Effector CD4-positive, alpha-beta T cell (primary cell): ENCODE measurements at places on chromosomes 1 and 21.

DNA sequence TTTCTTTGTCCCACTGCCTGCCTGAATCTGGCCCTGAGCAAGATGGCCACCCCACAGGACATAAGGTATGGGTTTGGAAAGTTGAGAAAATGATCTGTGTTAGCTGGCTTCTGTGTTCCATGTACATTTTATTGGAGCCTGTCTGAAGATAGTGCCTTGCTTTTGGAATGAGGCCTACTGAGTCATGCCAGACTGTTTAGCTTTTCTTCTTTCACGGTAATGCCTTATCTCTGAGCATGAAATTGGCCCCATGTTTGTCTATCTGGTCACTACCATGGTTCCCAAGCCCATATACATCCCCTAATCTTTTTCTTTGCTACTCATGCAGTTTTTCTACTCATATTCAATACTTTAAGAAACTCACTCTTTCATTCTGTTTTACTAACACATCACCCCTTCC lies 85.1 kb upstream of the LMO4 start:
- no peak for DNase-seq

DNA sequence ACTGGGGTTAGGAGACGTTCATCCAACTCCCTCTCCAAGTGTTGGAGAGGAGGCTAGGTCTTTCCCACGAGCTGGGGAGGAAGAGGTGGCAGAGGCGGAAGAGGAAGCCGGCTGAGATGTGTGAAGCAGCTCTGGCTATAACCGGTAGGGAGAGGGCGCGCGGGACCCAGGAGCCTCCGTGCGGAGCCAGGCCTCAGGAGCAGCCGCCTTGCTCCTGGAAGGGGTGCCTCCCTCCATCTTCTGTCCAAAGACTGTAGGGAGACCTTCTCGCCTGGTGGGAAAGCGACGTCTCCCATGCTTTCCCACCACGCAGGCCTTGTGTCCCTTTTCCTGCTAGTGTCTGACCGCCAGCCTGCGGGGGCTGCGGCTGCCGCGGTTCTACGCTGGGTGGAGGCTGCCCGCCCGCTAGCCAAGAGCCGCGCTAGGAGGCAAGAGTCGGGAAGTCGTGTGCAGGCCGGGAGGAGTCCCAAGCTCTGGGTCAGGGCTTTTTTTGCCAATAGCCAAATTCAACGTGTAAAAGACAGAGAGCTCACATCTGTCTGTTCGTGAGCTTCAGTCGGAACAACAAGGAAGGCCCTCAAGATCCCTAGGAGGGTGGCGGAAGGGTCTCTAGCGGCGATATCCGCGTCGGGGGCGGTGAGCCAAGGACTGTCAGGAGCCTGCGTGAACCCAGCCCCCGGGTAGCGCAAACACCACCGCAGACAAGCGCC lies 8.4 kb upstream of the NBPF11 start:
- DNase-seq, result no peak

DNA sequence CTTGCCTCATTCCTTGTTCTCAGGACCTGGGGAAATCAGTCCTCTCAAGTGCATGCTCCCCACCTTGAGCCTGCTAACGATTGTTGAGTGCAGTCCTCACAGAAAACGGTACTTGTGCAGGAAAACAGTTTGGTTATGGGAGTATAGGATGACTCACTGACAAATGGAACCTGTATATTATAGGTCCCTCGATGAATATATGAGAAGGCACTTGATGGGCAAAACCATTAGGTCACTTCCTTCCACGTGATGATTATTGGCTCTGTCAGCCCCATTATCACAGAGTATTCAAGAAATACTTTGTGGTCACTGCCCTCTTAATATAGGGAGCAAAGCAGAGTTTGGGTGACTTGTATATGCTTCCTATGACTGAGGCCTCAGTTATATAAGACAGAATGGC lies 6.2 kb downstream of the CCDC17 start:
- no peak for DNase-seq

DNA sequence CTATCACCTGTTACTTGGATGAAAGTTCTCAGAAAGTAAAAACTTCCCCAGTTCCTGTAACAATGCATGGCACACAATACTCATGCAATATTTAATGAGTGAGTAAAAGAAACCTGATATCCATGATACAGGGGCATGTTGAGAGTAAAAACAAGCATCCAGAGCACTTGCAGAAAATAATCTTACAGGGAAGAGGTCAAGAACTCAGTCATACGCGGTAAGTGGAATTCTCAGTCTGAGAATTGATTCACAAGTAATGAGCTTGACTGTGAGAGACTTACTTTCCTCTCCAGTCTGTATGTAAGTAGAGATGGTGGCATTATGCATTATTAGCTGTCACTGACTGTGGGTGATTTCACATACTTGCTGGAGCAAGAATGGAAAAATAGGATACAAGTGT lies 976.9 kb downstream of the BRINP3 start:
- no peak for DNase-seq

DNA sequence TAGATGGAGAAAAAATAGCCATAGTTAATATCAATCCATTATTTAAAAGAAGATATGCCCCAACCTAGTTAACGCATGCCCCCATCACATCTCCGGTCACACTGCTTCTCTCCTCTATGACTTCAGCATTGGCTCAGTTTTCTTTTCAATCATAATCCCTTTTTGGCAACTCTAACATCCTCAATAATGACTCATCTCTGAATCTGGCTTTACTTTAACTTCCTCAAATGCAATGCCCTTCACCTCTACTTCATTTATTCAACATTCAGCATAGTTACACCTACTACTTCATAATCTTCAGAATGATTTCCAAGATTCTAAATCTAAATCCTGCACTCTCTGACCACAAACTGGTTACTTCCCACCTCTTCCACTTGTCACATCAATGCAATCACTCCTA lies 417.3 kb downstream of the USH2A start:
- no peak for DNase-seq

GRCh38 chr1:25619101-25619890 lies 2.7 kb downstream of the MAN1C1 start:
- DNase-seq, result peak; percentile 39

DNA sequence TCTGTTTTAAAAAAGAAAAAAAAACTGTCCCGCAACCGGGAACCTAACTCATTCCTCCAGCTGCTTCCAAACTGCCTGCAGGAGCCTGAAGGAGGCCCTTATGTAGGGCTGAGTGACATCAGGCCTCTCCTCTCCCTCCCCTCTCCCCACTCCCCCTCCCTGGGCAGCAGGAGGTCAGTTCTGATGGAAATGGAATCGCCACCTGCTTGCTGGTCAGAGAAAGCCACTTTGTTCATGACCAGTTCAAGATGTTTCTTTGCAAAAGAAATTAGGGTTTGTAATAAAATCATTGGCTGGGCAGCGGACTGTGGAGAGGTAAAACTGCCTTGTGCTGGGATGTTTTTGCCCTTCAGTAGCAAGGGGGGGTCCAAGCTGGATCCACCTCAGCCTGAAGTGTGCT lies at the start of gene MAP1LC3C:
Gene MAP1LC3C, minus strand, starts transcription at position 73 of the 400 bp plus-strand sequence. CDS start 90 bp downstream, outside the sequence.
- no peak for DNase-seq

DNA sequence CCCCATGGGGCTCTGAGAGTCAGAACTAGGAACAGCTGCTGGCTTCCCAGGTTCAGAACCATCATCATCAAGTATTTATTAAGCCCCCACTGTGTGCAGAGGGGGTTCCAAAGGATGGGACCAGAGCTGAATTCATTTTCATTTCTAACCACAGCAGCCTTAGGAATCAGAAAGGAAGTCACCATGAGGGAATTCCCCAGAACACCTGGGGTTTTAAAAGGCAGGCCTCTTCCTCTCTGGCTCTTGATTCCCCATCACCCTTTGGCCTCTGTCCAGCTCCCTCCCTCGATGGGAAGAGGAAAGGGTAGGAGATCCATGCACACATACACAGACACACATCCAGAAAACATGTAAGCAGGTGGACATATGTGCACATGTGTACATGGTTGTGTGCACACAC lies 1.3 kb upstream of the KCNN3 start:
- DNase-seq, result no peak

DNA sequence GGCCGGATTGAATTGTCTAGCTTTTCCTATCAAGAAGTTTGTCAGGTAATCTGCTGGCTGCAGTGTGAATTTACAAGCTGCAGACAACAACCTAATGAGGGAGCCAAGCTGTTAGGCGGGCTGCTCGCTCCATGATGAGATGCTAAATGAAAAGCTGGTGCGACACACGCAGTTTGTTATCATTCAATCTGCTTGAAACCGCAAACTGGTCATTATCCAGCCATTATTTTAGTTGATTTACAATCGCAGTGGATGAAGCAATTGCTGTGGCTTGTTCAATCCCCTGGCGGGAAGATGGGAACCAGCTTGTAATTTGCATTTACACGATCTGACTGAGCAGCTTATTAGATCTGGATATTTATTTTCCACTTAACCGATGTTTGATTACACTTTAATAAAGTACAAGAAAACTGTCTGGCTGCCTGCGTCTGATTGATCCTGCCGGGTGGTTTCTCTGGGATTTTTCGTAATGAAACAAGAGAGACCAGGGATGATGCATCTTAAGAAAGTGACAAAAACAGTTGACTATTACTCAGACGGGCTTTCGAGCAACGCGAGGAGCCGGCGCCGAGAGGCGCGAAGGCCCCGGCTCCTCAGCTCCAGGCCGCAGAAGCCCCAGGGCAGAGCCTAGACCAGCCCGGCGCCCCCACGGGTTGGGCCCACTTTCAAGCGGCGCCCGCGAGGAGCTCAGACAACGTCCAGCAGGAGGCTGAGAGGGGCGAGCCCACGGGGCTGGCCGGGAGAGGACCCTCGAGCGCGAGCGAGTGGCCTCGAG lies 118.0 kb upstream of the BARHL2 start:
- DNase-seq, result no peak

GRCh38 chr21:29382030-29382654 lies 83.4 kb downstream of the BACH1 start:
- DNase-seq, result no peak

- DNase-seq, result no peak
Observed at GRCh38 chr21:46096596-46097335, 1.1 kb upstream of the COL6A2 start.

GRCh38 chr1:159829273-159829634 lies 2.6 kb downstream of the SLAMF8 start:
- DNase-seq, result no peak

DNA sequence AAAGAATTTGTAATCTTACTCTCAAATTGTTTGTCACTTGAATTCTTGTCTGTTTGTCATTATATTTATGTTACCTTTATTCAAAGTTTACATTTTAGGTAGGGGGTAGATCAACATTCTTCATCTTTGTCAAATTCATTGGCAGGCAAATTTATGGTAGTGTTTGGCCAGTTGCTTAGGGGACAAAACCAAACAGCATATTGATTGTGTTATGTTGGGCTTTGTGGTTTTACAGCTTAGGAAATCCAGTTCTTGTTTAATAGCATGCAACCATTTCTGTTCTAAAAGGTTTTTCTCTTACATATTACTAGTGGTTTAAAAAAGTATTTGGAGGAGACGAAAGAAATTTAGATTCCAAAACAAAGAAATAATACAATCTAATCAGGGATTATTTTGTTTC lies 91.4 kb downstream of the HMCN1 start:
- no peak for DNase-seq

DNA sequence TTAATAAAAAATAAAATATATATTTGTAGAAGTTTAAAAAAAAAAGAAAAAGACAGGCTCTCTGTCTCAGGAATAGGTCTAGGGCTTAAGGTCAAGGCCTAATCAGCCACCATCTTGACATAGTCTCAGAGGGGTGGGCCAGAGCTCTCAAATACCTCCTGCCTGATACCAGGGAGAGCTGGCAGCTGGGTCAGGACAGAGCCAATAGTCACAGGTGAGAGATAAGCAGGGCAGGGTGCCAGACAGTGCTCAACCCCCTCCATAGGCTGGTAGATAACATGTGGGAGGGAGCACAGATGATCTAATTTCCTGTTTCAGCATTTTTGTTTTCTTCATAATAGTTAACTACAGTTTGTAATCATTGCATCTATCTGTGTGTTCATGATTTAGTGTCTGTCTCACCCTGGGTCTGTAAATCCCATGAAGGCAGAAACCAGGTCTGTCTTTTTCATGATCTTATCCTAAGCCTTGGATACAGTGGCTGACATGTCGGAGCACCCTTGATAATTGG lies 152.0 kb upstream of the GRIK3 start:
- DNase-seq, result no peak

GRCh38 chr1:182189535-182190066 lies 128.1 kb upstream of the ZNF648 start:
- no peak for DNase-seq

- DNase-seq, result no peak
Observed at GRCh38 chr1:170318736-170319135, 173.0 kb downstream of the NTMT2 start.

GRCh38 chr1:12052997-12053686 lies 10.0 kb upstream of the TNFRSF8 start:
- DNase-seq, result no peak

GRCh38 chr1:46549697-46550681 lies 1.5 kb downstream of the KNCN start:
- peak; percentile 28 for DNase-seq

DNA sequence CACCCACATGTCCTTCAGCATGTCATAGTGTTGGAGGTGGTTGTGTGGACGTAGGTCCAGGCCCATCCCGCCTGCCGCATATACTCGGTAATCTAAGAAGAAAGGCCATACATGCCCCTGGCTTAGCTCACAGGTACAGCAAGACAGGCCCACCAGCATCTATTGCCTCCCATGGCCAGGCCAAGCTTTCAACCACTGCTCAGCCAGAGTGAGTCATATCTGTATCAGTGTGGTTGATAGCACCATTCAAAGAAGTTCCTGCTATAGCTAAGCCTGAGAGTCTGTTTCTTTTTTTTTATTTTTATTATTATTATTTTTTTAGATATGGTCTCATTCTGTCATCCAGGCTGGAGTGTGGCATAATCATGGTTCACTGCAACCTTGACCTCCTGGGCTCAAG lies 17.0 kb downstream of the KLHDC8A start:
- DNase-seq, result no peak

GRCh38 chr21:33908760-33909159 lies 6.8 kb downstream of the ATP5PO start:
- no peak for DNase-seq

DNA sequence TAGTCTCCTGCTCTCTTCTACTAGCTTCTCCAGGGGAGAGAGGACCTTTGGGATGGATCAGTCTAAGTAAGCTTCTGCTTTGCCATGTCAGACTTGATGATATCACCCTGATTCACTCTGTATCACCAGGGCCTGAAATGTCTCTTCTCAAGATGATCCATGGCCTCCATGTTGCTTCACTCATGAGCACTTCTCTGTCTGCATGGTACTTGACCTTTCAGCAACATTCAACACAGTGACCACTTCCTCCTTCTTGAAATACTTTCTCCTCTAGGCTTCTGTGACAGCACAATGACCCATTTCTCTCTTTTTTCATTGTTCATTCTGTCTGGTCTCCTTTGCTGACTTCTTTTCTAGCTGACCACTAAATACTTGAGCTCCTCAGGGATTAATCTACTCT lies 35.3 kb upstream of the NGF start:
- DNase-seq, result no peak
